ENCODE measurements at places on chromosomes 5 and 9. TPM values are rescaled to one million over a fixed set of nuclear protein-coding genes. Genes with fewer than 3 reads are reported as not detected.

Gene PCSK1
- total RNA-seq = 2.2 TPM

Gene MUSK
- 9.7 TPM for total RNA-seq

Gene PCDHGA5
- total RNA-seq = 8.3 TPM

Gene PCDHB12
- total RNA-seq = 4.3 TPM

GRCh38 chr5:25489834-25490538 is 845.2 kb upstream of the CDH10 start:
- no peak overlapping the region for H3K4me3 ChIP-seq
- H3K4me1 ChIP-seq = no peaks in the 10 kb centered on the region
- no peaks in the 10 kb centered on the region for H3K27me3 ChIP-seq
- H3K36me3 ChIP-seq = no peaks in the 10 kb centered on the region
- no peak for DNase-seq

GRCh38 chr9:135303280-135303647 is 176.3 kb upstream of the PPP1R26 start:
- no peaks in the 10 kb centered on the region for H3K4me1 ChIP-seq
- DNase-seq = no peak
- no peaks in the 10 kb centered on the region for H3K36me3 ChIP-seq

DNA sequence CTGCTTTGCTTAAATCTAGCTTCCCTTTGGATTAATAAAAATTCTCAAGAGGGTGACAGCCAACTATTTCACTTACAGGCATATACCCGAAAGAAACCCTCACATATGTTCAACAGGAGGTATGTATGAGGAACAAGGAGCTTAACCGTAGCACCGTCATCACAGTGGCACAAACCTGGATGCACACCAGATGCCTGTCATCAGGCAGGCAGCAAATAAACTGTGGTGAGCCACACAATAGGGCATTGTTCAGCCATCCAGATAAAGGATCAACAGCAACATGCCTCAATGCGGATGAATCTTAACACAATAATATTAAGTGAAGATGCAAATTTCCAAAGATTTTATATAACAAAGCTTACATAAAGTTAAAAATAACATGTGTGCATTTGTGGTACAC is 5.5 kb upstream of the TNFSF15 start:
- no peaks in the 10 kb centered on the region for H3K27me3 ChIP-seq
- H3K36me3 ChIP-seq = no peaks in the 10 kb centered on the region
- no peaks in the 10 kb centered on the region for H3K4me1 ChIP-seq
- H3K4me3 ChIP-seq = no peak overlapping the region
- H3K27ac ChIP-seq = no peak overlapping the region
- no peak for DNase-seq

DNA sequence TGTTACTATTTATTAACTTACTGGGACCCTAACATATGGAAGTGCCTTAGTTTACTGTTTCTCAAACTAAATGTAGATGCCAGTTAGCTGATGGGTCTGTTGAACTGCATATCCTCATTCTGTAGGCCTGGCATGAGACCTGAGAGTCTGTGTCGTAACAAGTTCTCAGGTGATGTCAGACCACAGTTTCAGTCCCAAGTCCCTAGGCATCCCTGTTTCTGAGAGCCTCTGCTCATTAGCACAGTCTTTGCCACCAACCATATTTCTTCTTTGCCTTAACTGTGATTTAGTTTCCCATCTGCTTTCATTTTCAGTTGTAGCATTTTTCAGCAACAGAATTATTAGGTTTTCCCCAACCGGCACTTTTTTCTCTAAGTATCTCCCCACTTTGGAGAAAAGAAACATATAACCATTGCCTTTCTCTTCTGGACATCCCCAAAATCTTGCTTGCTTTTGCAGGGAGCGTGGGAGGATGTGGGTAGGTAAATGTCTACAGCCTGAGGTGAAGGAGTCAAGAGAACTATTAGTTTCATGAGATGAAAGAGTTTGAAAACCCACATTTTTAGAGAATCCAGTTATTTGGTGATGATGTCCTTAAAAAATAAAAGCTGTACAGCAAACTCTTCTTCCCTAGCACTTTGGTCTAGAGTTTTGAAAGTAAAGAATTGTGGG is 74.6 kb downstream of the NUDT12 start:
- H3K27ac ChIP-seq = no peak overlapping the region
- H3K4me1 ChIP-seq = no peaks in the 10 kb centered on the region
- no peak for DNase-seq
- no peaks in the 10 kb centered on the region for H3K27me3 ChIP-seq
- H3K4me3 ChIP-seq = no peak overlapping the region

DNA sequence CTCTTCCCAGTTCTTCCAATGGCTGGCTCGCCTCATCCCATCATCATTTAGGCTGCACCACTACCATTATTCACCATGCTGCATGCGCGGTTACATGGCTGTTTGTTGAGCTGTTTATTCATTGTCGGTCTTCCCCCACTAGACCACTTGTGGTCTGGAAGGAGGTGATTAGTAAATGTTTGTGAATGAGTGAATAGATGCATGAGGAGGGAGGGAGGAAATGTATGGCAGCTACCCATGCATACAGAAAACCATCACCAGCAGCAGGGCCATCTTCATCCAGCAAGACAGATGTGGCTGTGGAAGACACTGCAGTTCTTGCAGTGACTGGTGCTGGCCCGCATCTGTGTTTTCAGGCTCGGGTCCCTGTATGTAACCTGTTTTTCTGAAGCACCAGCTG is 113.3 kb upstream of the SAP30L start:
- no peak overlapping the region for H3K4me3 ChIP-seq
- H3K27ac ChIP-seq = no peak overlapping the region
- no peaks in the 10 kb centered on the region for H3K27me3 ChIP-seq
- H3K36me3 ChIP-seq = no peaks in the 10 kb centered on the region
- DNase-seq = no peak

- no peaks in the 10 kb centered on the region for H3K4me1 ChIP-seq
- H3K27ac ChIP-seq = no peak overlapping the region
- DNase-seq = no peak
- no peaks in the 10 kb centered on the region for H3K36me3 ChIP-seq
Observed at GRCh38 chr5:156838961-156839360, 11.1 kb upstream of the PPP1R2B start.

DNA sequence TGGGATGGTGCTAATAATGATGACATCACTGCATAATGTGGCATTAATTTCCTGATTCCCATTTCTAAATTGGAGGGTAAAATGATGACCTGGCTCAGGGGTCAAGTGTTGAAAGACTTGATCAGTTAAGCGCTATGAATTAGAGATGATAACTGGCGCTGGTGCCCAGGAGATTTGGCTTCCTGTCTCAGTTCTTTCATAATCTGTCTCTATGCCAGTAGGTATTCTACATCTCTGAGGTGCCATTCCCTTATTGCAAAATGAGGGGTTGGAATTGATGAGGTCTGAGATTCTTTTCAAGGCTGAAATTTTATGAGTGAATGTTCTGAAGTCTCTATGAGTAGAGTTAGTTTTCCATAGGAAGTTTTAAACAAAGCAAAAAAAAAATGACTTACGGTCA is 1715.1 kb upstream of the WWC1 start:
- H3K4me1 ChIP-seq = no peaks in the 10 kb centered on the region
- no peaks in the 10 kb centered on the region for H3K36me3 ChIP-seq
- H3K27ac ChIP-seq = no peak overlapping the region
- DNase-seq = no peak

- no peaks in the 10 kb centered on the region for H3K36me3 ChIP-seq
- H3K4me1 ChIP-seq = no peaks in the 10 kb centered on the region
- no peak overlapping the region for H3K27ac ChIP-seq
- H3K4me3 ChIP-seq = no peak overlapping the region
Observed at GRCh38 chr5:56516441-56516840, 283.3 kb upstream of the ANKRD55 start.

DNA sequence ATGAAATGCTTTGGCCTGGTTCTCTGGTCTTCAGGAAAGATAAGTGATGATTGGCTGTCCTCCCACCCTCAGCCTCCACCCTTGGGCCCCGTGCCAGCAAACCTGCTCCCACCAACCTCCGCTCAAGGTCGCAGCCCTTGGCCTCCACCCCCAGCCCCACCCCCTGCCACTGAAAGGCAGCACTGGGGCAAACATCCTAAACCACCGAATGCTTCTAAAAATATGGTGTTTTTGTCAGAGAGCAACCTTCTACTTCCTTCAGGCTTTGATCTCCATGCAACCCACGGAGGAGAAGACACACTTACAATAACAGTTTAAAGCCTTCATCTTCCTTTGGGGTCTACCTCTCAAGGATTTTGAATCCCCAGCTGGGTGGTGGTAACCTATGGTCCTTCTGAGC is 24.0 kb upstream of the TCF7 start:
- no peak for DNase-seq
- no peak overlapping the region for H3K27ac ChIP-seq
- H3K27me3 ChIP-seq = no peaks in the 10 kb centered on the region
- H3K4me1 ChIP-seq = no peaks in the 10 kb centered on the region

- peaks cover 12% of the 10 kb centered on the region for H3K4me1 ChIP-seq
- H3K27me3 ChIP-seq = no peaks in the 10 kb centered on the region
- H3K36me3 ChIP-seq = no peaks in the 10 kb centered on the region
Observed at GRCh38 chr9:72533322-72533721, 11.9 kb downstream of the TMC1 start.

DNA sequence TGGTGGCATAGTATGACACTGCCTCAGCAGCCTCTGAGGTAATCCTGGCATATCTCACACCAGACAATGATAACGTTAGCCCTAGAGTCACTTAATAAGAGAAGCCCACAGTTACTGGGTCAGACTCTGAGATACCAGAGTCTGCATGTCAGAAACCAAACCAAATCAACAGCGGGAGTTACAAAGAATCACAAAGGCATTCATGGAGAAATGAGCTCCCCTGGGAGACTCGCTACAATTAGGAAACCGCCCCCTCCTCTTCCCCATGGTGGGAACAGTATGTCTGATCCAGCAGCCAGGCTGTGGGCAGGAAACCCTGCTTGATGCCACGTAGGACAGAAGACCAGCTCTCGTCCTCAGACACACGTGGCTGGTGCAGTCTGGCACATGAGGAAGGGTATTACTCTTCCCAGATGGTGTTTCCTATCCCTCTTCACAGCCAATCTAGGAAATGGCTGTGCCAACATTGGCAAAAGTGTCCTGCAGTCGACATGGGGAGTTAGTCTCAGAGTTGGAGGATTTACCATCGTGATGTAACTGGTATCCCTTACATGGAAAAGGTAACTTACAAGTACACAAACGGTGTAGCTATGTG is 485.4 kb downstream of the ZNF608 start:
- no peak for DNase-seq
- no peaks in the 10 kb centered on the region for H3K27me3 ChIP-seq

- no peak overlapping the region for H3K4me3 ChIP-seq
- no peaks in the 10 kb centered on the region for H3K4me1 ChIP-seq
- no peak for DNase-seq
- no peaks in the 10 kb centered on the region for H3K27me3 ChIP-seq
- H3K36me3 ChIP-seq = no peaks in the 10 kb centered on the region
Observed at GRCh38 chr5:30926218-30926617, 267.3 kb upstream of the CDH6 start.

GRCh38 chr5:170536525-170536924 is 32.7 kb downstream of the KCNIP1 start:
- DNase-seq = peak; percentile 5
- no peak overlapping the region for H3K27ac ChIP-seq
- no peaks in the 10 kb centered on the region for H3K36me3 ChIP-seq
- no peaks in the 10 kb centered on the region for H3K4me1 ChIP-seq
- H3K27me3 ChIP-seq = peaks cover 3% of the 10 kb centered on the region

Measured in sigmoid colon (tissue), 7 donors.